ENCODE measurements at places on chromosomes 7 and 10.

DNA sequence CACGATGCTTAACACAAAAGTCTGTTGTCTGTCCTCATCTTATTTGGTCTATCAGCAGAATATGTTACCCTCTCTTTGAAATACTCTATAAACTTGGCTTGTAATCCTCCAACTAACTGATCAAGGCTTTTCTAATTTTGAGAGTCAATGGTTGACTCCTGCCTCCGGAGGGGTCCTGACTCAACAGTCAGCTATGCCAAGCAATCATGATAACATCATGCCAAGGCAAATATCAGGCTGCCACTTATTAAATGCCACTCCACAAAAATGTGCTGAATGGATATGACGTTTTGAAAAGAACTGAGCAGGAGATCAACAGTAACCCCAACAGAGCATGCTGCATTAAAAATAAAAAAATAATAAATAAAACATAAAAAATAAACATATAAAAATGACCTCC is 116.1 kb downstream of the PARD3 start:
- DNase-seq = no peak

- DNase-seq = no peak
These were observed 19.0 kb downstream of the DPCD start for GRCh38 chr10:101607124-101607523.

DNA sequence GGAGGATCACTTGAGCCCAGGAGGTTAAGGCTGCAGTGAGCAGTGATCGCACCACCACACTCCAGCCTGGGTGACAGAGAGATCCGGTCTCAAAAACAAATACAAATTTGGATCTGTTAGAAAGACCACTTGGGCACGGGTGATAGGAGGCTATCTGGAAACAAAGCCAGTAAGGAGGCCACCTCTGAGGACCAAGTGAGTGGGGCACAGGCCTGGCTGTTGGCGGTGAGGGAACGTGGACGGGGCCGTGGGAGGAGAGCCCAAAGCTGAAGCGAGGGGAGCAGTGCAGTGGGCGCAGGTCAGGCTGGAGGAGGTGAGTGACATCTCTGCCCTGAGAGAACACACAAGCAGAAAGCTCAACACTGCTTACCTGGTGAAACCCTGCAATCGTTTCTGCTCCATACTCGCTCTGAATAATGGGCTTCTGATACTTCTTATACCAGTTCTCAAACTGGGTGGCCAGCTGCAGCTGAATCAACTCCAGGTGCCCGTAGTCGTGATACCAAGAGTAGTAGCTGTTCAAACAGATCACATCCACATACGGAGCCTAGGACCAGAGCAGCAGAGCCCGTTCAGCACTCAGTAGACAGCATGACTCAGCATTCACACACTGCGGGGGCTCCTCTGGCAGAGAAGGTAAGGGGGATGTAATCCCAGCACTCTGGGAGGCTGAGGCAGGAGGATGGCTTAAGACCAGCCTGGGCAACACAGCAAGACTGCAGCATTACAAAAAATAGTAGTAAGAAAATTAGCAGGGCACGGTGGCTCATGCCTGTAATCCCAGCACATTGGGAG is 14.5 kb downstream of the GUSB start:
- no peak for DNase-seq

DNA sequence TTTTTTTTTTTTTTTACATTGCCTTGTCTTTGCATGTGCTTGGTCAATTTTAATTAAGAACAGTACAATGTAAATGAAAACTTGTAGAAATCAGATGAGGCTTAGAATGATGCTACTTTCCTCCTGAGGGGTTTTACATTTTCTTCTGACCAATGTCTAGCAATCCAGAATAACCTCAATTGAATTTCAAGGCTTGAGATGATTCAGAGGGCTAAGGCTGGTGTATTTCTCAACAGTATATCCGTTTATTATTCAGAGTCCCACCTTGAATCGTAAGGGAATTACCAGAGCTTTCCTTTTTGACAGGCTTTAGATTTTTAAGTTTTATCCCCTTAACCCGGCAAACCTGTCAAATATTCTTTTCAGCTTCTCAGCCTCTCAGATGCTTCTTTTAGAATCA is 231.2 kb upstream of the STK17A start:
- DNase-seq = no peak

GRCh38 chr10:45354261-45354660 is 19.8 kb upstream of the ALOX5 start:
- no peak for DNase-seq

- DNase-seq = no peak
These were observed 23.8 kb downstream of the PFKP start for GRCh38 chr10:3090914-3091787.

GRCh38 chr10:123729523-123729922 is 63.4 kb downstream of the GPR26 start:
- no peak for DNase-seq

DNA sequence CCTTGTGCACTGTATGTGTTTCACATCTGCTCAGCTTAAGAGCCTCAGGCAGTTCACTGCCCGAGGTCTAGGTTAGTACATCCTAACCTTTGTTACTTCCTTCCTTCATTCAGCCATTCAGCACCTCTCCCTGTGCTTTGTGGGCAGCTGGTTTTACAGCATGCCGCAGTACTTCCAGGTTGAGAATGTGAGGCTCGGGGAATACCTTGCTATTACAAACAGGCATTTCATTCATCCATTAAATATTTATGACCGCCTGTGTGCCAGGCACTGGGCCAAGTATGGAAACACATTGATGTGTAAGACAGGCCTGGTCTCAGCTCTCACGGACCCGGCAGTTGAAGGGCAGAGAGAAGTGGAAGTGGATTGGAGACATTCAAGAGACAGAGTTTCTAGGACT is 82.4 kb downstream of the SHH start:
- no peak for DNase-seq

GRCh38 chr10:777913-778479 is 88.5 kb upstream of the DIP2C start:
- no peak for DNase-seq

DNA sequence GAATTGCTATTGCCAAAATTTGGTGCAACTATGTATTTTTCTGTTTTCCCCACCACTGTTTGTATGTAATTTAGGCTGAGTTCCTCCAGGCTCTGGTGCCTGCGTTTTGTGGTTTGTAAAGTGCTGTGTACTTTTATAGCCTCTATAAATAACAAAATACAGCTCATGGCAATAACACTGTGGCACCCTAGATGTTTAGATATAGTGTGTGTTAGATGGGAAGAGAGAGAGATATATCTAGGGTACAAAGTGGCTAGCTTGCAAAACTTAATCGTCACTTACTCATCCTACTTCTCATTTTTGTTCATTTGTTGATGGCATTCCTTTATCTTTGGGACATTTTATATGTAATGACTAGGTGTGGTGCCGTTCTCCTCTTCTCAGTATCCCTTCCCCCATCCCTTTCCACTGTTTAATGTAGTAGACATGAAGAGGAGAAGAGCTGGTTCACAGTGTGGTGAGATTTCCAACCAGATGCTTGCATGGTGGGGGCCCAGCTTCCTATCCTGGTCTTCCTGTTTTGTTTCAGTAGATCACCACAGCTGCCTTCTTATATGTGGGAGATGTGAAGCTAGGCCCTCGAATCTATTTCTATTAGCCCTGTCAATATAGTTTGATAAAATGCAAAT is 115.0 kb downstream of the SND1 start:
- no peak for DNase-seq

- DNase-seq = no peak
These were observed 89.2 kb upstream of the CAPZA2 start for GRCh38 chr7:116772926-116773749.

DNA sequence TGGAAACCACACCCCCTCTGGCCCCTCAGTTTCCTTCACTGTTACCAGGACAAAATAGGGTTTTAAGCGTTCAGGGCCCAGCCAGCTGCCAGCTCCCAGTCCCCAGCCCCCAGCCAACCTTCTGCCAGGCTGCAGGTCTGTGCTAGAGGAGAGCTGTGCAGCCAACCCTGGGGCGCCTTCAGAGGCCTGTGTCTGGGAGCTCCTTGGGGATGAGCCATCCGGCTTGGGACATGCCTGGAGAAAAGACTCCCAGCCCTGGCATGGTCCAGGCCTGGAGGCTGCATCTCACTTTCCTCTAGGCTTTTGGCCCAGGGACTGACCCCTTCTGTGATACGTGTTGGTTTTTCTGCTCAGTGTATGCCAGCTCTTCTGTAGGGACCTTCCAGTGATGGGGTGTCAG is 487.6 kb upstream of the MGMT start:
- no peak for DNase-seq

GRCh38 chr7:110179037-110179436 is 911.9 kb upstream of the LRRN3 start:
- no peak for DNase-seq

DNA sequence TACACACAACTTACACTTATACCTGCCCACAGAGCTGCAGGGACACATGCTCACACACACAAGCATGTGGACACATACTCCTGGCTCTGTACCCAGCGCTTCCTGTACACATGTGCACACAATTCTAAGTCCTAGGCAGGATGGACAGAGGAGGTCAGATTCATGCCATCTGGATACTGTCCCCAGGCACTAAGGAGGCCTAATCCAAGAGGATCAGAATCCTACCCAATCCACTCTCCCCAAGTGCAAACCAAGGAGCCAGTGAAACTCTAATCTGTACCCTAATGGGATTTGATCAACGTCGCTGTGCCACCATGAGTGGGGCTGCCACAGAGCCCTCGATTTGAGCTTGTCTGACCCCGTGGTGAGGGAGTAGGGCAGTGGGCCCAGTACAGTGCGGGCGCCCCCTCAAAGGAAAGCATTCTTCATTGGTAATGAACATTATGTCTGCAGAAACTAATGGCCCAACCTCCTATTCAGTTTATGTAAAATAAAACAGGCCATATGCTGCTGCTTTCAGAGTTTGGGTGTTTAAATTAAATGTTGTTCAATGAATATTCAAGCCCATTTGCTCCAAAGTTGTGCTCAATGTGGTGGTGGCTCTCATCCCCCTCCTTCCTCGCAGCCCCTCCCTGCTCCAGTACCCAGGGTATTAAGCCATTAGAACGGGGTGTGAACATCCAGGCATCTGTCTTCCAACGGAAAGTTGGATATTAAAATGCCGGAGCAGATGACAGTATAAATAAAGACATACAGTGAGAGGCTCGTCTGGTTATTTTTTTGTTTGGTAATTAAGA is 26.4 kb downstream of the RPS24 start:
- DNase-seq = no peak

GRCh38 chr7:156180451-156181229 is 368.4 kb upstream of the SHH start:
- DNase-seq = no peak

DNA sequence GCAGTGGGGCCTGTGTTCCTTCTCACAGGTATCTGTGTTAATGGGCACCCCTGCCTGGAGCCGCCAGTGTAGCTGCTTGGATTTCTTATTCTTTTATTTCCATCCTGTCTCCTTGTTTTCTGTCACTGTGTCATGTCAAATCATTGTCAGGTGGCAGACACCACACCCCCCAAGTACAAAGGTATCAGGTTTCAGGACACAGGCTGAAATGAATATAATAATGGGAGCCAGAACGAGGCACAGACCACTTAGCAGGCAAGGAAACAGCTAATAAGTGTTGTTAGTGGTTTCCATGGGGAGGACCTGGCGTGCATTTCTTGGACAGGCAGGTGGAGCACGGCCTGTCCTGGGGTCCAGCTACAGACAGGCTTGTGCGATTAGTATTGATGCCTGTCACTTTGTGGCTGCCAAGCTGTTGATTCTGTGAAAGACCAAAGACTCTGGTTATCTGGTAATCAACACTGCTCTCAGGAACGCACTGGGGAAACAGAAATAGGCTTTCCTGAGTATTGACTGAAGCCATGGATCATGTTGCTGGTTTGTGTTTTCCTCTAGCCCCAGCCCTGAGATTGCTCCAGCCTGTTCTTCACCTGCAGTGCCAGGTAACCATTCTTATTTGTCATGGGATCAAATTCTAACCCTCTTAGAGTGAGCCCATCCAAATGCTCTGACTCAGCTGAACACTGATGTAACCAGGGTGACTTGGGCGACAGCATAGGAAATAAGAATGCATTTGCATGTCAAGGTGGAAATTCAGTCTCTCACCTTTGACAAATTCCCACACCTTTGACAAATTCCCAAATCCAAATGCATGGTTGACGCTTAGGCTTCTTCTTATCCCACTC is 1002.0 kb downstream of the LRMDA start:
- DNase-seq = no peak

DNA sequence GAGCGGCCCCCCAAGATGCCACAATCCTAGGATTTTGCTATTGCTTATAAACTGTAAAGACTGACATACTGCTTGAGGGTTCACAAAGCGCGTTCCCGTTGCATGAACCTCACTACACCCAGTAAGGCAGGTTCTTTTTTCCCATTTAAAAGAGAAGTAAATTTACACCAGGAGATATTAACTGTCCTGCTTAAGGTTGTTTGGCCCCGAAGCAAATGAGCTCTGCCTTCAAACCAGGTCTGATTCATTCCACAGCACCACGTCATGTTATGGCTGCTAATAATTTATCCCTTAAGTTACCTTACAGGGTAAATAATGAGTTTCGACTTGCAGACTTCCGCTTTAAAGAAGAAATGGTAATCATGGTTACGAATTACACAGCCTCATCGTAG is 559 bp upstream of the FKBP14 start:
- peak; percentile 20 for DNase-seq

- no peak for DNase-seq
These were observed 243.7 kb upstream of the SP8 start for GRCh38 chr7:21030237-21030871.

- no peak for DNase-seq
These were observed 7.5 kb upstream of the KIFBP start for GRCh38 chr10:68981074-68981473.

- DNase-seq = no peak
These were observed 129.8 kb downstream of the PPP1R17 start for GRCh38 chr7:31816810-31817209.

Data from activated CD8-positive, alpha-beta memory T cell treated with anti-CD3 and anti-CD28 coated beads, Interleukin-2, amount 50 U/mL, for 4 hours (primary cell).